ENCODE measurements at places on chromosomes 1 and 21. TPM values are rescaled to one million over a fixed set of nuclear protein-coding genes. Genes with fewer than 3 reads are reported as not detected.
A peak's percentile ranks its signal among the peaks of the same experiment; 100 is the strongest.

Gene OR10T2
- not detected for total RNA-seq

- DNase-seq: no peak
- H3K4me1 ChIP-seq: peaks cover 63% of the 10 kb centered on the region
- H3K27ac ChIP-seq: peak overlapping the region; percentile 98
- H3K4me3 ChIP-seq: peak overlapping the region; percentile 34
Measured at GRCh38 chr1:30751830-30752650, 5.5 kb downstream of the LAPTM5 start.

DNA sequence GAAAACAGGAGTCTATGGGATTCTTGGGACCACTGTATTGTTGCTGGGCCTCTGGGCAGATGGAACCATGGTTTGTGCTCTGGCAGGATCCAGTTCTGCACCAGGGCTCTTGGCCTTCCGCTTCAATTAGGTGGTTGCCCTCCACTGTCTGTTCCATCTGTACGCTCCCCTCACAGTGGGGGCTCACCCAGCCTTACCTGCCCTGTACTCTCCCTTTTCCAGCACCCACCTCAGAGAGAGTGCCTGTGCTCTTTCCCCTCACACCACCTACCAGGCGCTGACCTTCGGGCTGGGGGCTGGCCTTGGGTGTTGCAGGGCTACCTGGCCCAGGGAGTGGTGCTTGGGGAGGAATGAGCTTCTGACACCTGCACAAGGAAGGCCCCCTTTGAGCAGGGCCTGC lies 7.5 kb downstream of the PKNOX1 start:
- DNase-seq: no peak
- H3K27ac ChIP-seq: no peak overlapping the region
- H3K27me3 ChIP-seq: no peaks in the 10 kb centered on the region
- H3K4me1 ChIP-seq: no peaks in the 10 kb centered on the region

GRCh38 chr21:34911360-34911759 lies 137.7 kb downstream of the RUNX1 start:
- no peak overlapping the region for H3K27ac ChIP-seq
- H3K4me1 ChIP-seq: peaks cover 9% of the 10 kb centered on the region
- peaks cover 6% of the 10 kb centered on the region for H3K36me3 ChIP-seq
- no peak overlapping the region for H3K4me3 ChIP-seq
- no peak for DNase-seq

Gene KMO
- total RNA-seq: 0.51 TPM

- no peaks in the 10 kb centered on the region for H3K27me3 ChIP-seq
- H3K4me3 ChIP-seq: no peak overlapping the region
- no peaks in the 10 kb centered on the region for H3K36me3 ChIP-seq
- H3K27ac ChIP-seq: no peak overlapping the region
Measured at GRCh38 chr1:153364156-153364555, 6.5 kb downstream of the S100A9 start.

- no peak for DNase-seq
- peaks cover 19% of the 10 kb centered on the region for H3K36me3 ChIP-seq
- H3K27me3 ChIP-seq: no peaks in the 10 kb centered on the region
- H3K4me1 ChIP-seq: no peaks in the 10 kb centered on the region
Measured at GRCh38 chr1:202010180-202011015, at the start of gene ELF3. TSS of gene ELF3 (plus strand) at chr1:202010587. CDS start at chr1:202011137, 550 bp downstream.

DNA sequence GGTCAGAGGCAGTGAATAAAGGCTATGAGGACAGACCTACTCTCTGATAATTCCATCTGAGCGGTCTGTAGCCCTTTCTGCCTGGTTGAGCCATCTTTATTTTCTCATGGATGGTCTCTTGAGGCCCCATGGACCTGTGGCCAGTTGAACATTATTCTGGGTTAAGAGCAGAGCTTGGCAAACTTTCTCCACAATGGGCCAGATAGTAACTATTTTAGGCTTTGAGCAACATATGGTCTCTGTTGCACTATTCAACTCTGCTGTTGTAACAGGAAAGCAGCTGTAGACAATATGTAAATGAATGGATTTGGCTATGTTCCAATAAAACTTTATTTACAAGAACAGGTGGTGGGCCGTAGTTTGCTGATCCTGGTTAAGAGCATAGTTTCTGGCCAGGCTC lies 62.7 kb downstream of the KAZN start:
- DNase-seq: no peak
- no peaks in the 10 kb centered on the region for H3K4me1 ChIP-seq
- H3K27me3 ChIP-seq: no peaks in the 10 kb centered on the region
- no peak overlapping the region for H3K27ac ChIP-seq
- no peaks in the 10 kb centered on the region for H3K36me3 ChIP-seq

DNA sequence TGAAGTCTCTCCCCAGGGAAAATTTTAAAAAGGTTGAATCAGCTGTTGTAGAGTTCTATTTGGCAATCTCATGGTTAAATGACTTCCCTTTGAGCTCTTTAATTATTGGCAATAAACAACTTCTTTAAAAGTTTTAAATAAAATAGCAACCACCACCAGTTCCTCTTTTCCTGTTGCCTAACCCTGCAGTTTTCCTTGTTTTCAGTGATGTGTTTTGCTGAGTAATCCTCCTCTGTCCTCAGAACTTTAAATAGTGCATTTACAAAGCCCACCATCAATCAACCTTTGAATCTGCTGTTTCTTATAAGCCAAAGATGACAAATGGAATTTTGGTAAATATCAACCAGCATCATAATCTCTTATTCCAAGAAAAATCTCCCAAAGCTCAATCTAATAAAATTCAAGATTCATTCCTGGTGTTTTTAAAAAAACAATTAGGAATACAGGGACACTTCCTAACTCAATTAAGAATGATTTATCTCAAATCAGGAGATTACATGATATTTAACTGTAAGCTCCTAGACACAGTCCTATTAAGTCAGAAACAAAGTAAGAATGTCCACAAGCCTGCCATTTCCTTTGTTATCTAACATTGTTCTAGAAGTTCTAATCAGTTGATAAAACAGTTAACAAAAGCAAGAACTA lies 14.8 kb downstream of the AVPR1B start:
- H3K36me3 ChIP-seq: no peaks in the 10 kb centered on the region
- H3K4me3 ChIP-seq: no peak overlapping the region
- no peaks in the 10 kb centered on the region for H3K4me1 ChIP-seq
- peaks cover 3% of the 10 kb centered on the region for H3K27me3 ChIP-seq
- DNase-seq: no peak

Gene OR2M3
- total RNA-seq: not detected

- H3K27ac ChIP-seq: no peak overlapping the region
- H3K36me3 ChIP-seq: no peaks in the 10 kb centered on the region
- DNase-seq: no peak
- H3K27me3 ChIP-seq: no peaks in the 10 kb centered on the region
Measured at GRCh38 chr21:45821315-45821962, 160.1 kb upstream of the COL6A1 start.

Gene TNNI3K
- not detected for total RNA-seq

- H3K4me1 ChIP-seq: no peaks in the 10 kb centered on the region
Measured at GRCh38 chr1:162040657-162041056, 17.0 kb upstream of the OLFML2B start.

DNA sequence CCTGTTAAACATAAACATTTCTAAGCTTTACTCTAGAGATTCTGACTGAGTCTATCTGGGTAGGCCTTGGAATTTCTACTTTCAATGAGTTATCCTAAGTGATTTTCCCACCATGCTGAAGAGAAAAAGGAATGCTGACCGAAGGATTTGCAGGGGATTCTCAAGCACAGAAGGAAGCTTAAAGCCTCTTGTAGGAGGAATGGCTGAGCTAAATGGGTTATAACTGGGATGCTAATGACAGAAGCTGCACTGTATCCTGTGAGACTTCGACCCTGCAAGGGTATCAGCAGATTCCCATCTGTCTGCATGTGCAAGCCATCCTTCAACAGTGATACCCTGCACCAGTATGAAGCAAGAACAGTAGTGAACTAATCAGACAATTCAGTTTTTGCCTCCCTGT lies 35.4 kb downstream of the SLC35D1 start:
- H3K36me3 ChIP-seq: peaks cover 42% of the 10 kb centered on the region
- no peak overlapping the region for H3K4me3 ChIP-seq
- no peaks in the 10 kb centered on the region for H3K4me1 ChIP-seq

DNA sequence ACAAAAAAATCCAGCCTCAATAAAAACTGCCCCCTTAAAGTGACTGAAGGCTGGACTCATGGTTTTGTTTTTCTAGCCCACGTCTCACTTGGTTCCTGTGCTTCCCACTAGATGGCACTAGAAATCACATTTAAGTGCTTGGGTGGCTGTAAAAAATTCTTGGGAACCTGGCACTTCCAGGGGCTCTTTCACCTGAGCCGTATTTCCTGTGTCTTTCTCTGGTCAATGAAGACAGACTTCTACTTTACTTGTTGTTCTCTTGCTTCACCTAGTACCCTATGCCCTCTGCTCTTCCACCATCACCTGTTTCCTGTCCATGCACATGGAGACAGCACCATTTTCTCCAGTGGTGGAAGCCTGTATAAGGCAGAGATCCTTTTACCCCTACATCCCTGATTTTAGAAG lies 20.0 kb downstream of the METTL13 start:
- no peak overlapping the region for H3K27ac ChIP-seq
- no peaks in the 10 kb centered on the region for H3K36me3 ChIP-seq
- no peaks in the 10 kb centered on the region for H3K27me3 ChIP-seq
- peaks cover 3% of the 10 kb centered on the region for H3K4me1 ChIP-seq

DNA sequence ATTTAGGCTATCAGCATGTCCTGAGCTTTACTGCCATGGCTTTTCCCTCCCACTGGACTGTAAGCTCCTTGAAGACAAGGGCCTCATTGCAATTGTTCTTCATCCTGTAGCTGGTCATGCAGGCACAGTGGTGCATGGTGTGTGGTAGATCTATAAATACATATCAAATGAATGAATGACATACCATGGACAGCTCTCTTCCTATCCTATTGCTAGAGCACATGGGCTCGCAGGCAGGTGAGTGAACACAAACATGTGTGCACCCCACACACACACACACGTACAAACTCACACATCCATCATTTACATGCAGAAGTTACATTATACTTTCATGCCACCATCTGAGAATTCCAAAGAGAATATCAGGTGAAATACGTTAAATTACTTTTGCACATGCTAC lies 172.9 kb upstream of the RUNX1 start:
- H3K27me3 ChIP-seq: no peaks in the 10 kb centered on the region
- H3K27ac ChIP-seq: no peak overlapping the region
- H3K36me3 ChIP-seq: no peaks in the 10 kb centered on the region
- no peak for DNase-seq
- H3K4me1 ChIP-seq: peaks cover 23% of the 10 kb centered on the region
- H3K4me3 ChIP-seq: peak overlapping the region; percentile 3

GRCh38 chr1:160322831-160323230 lies 20.2 kb downstream of the COPA start:
- peaks cover 80% of the 10 kb centered on the region for H3K36me3 ChIP-seq
- no peak overlapping the region for H3K4me3 ChIP-seq
- DNase-seq: no peak
- H3K27ac ChIP-seq: no peak overlapping the region
- H3K4me1 ChIP-seq: no peaks in the 10 kb centered on the region
- H3K27me3 ChIP-seq: no peaks in the 10 kb centered on the region

DNA sequence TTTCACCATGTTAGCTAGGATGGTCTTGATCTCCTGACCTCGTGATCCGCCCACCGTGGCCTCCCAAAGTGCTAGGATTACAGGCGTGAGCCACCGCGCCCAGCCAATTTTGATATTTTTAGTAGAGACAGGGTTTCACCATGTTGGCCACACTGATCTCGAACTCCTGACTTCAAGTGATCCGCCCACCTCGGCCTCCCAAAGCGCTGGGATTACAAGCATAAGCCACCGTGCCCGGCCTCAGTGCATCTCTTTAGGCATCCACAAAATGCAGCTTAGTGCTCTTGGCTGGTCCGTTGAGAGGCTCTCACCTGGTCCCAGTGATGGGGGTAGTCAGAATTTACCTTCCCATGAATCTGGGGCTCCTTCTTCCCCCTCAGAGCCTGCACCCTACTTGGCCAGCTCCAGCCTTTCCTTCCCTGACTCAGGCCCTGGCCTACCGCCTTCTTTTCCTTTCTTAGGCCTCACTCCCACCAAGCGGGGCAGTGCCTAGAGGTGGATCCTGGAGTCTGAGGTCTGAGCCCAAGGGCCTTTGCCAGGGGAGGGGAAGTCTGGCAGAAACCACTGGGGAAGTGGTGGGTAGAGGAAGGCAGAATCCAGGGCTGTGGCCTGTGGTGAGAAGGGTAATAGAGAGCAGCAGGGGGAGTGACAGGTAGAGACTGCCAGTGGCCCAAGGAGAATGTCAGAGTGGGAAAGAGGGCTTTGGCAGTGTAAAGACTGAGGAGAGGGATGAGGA lies 3.7 kb downstream of the LENEP start:
- H3K27me3 ChIP-seq: no peaks in the 10 kb centered on the region
- H3K4me1 ChIP-seq: peaks cover 11% of the 10 kb centered on the region
- peaks cover 9% of the 10 kb centered on the region for H3K36me3 ChIP-seq
- no peak overlapping the region for H3K4me3 ChIP-seq
- no peak overlapping the region for H3K27ac ChIP-seq

- H3K36me3 ChIP-seq: no peaks in the 10 kb centered on the region
- no peak overlapping the region for H3K27ac ChIP-seq
- H3K27me3 ChIP-seq: no peaks in the 10 kb centered on the region
- no peak for DNase-seq
- H3K4me3 ChIP-seq: no peak overlapping the region
- peaks cover 5% of the 10 kb centered on the region for H3K4me1 ChIP-seq
Measured at GRCh38 chr21:33586927-33587326, 1.6 kb downstream of the DONSON start.

- no peak overlapping the region for H3K4me3 ChIP-seq
- H3K36me3 ChIP-seq: no peaks in the 10 kb centered on the region
- no peak for DNase-seq
- peaks cover 4% of the 10 kb centered on the region for H3K27me3 ChIP-seq
- no peaks in the 10 kb centered on the region for H3K4me1 ChIP-seq
- no peak overlapping the region for H3K27ac ChIP-seq
Measured at GRCh38 chr1:210291786-210292230, 36.9 kb upstream of the HHAT start.

Gene SLC35D1
- 25.3 TPM for total RNA-seq

DNA sequence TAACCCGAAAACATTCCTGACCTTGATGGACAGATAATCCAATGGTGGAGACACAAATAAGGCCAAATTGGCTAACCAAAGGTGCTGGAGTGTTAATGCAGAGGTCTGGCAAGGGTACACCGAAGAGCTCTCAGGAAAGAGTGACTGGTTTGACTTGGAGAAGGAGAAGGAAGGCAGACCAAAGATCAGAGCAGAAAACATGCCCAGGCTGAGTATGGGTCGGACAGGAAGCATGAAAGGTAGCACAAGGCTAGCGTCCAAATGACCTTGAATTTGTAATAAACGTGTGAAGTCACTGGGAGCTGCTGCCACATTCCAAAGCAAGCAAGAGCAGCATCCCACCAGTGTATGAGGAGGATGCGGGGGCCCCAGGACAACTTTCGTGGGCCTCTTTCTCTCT lies 45.7 kb downstream of the APP start:
- no peaks in the 10 kb centered on the region for H3K27me3 ChIP-seq
- no peak for DNase-seq
- no peaks in the 10 kb centered on the region for H3K4me1 ChIP-seq

- H3K4me3 ChIP-seq: no peak overlapping the region
- no peak overlapping the region for H3K27ac ChIP-seq
- DNase-seq: no peak
- H3K36me3 ChIP-seq: no peaks in the 10 kb centered on the region
- H3K27me3 ChIP-seq: no peaks in the 10 kb centered on the region
Measured at GRCh38 chr21:41570791-41571355, 62.9 kb upstream of the TMPRSS2 start.

GRCh38 chr1:237098541-237098940 lies 56.6 kb downstream of the RYR2 start:
- DNase-seq: no peak
- no peak overlapping the region for H3K27ac ChIP-seq
- no peaks in the 10 kb centered on the region for H3K27me3 ChIP-seq
- H3K36me3 ChIP-seq: no peaks in the 10 kb centered on the region
- no peaks in the 10 kb centered on the region for H3K4me1 ChIP-seq

Gene RUNX3
- 96.9 TPM for total RNA-seq

GRCh38 chr1:76715474-76715873 lies 151.8 kb upstream of the ST6GALNAC5 start:
- no peak overlapping the region for H3K4me3 ChIP-seq
- no peak for DNase-seq
- H3K36me3 ChIP-seq: no peaks in the 10 kb centered on the region

Gene TAL1
- not detected for total RNA-seq
